Stimulated activated CD4-positive, alpha-beta T cell treated with anti-CD3 and anti-CD28 coated beads, Interleukin-12 subunit alpha, Interleukin-12 subunit beta, amount 100 ng/mL, for 24 hours (primary cell): ENCODE measurements at places on chromosomes 16 and 17.

GRCh38 chr17:79728908-79729471, 1.8 kb upstream of the ENPP7 start:
- DNase-seq = no peak

- DNase-seq = peak; percentile 81
These were observed 12.6 kb upstream of the RNF222 start for GRCh38 chr17:8409966-8410882.

GRCh38 chr17:36152639-36153120, 23.8 kb downstream of the TBC1D3B start:
- no peak for DNase-seq

GRCh38 chr16:12458051-12458450, 345.6 kb downstream of the CPPED1 start:
- no peak for DNase-seq

DNA sequence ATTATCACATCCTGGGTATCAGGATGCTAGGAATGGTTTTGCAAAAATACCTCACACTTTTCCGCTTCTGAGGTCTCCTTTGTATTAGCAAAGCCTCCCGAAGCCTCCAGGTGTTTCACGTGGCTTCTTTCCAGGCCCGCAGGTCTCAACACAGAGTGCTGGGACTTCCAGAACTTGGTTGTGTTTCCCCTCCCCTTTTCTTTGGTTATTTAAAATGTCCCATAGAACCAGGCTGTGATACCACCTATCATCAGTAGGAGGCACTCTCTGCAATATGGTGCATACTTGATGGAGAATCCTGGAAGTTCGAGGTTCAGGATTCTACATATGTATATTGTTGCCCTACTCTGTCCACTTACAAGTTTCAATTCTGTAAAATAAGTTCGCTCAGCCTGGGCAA, 28.8 kb downstream of the ATP2C2 start:
- no peak for DNase-seq

DNA sequence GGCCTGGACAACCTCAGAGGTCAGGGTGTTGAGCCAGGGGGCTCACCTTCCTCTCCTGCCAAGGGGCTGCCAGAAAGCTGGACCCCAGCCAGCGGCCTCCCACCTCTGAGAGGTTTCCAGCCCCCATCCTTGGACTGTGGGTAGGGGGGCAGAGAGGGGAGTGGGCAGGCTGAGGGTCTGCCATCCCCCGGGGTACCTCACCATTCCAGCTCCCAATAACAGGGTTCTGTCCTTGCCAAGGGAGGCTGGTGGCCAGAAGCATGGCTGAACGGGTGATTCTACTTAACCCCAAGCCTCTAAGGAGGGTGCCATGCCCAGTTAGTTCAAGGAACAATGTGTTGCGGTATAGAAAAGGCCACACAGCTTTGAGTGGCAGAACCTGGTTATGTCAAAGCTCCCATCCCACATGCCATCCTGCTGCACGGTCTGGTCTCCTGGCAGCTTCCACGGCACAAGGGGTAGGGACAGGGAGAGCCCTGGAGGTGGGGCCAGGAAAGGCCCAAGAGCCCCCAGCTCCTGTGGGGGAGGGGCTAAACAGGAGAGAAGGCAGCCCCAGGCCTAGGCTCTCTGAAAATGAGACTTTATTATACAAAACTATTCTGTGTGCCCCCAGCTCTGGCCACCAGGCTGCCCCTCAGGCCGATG, 19.8 kb downstream of the B9D1 start:
- no peak for DNase-seq

DNA sequence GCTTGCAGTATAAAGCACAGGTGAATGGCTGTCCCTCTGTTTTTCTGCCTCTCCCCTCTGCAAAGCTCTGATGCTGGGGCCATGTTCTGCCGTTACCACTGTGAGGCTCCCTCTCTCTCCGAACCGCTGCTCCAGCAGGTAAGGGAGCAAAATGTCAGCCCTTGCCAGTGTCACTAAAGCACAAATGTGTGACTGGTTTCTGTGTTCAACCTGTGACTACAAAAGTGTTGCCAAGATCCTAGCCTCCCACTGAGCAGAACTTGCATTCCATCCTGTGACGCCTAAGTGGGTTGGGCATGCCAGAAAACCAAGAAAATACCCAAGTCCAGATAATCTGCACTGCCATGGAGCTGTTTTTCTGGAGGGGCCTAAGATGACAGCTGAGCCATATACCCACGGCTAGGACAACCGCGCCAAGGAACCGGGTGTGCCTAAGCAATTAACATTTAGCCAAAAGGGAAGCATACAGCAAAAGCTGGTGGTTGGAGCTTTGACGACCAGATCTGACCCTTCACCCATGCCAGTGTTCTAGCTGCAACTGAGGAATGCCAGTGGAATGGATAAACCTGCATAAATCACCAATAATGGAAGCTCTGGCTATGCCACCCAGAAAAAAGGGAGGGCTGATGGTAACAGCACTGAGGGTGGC, 35.0 kb downstream of the PSME3IP1 start:
- no peak for DNase-seq

- no peak for DNase-seq
These were observed 51.0 kb downstream of the CNOT1 start for GRCh38 chr16:58578642-58579041.

DNA sequence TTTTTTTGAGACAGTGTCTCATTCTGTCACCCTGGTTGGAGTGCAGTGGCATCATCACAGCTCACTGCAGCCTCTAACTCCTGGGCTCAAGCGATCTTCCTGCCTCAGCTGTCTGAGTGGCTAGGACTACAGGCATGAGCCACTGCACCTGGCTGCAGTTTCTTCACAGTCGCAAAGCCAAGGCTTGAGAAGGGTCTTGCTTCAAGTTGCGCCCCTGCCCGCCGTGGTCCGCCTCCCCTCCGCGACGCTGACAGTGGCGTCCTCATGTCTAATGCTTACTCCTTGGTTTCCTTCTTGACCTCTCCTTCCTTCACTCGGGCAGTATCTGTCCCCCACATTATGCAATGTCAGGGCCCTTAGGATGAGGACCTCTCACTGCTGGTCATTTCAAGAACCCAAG, 112.7 kb downstream of the ADCY9 start:
- DNase-seq = no peak

DNA sequence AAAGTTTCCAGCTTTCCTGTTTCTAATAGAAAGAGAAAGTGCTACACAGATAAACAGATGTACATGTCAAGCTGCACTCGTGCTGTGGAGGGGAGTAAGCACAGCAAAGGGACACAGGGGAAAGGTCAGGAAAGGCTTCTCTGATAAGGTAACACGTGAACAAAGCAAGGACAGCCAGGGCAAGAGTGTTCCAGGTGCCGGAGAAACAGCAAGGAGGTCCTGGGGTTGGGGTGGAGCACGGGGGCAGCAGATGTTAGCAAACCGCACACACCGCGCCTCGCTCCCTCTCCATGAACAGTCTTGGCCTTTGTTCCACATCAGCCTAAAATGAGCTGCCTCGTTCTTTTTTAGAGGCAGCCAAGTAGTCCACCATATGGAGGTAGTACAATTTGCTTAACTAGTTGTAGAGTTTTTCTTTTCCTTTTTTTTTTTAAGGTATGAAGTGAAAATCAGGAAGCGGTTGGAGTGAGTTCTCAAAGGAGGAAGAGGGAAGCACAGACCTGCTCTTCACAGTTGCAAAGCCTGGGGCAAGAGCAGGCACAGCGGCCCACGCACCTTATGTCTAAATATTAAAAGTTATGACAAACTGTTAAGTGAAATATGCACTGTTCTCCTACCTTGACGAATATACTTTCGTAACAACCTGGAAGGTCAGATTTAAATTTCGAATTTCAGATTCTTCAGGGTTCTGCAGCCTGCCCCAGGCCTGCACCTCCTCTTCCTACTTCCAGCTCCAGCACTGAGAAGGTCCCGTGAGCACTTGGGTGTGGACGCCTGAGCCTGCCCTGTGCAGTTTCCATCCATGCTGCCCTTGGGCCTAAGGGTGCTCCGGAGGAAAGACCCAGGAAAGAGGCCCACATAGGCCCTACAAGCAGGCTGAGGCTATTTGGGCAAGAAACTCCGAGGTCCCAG, 41.5 kb upstream of the RPH3AL start:
- no peak for DNase-seq

DNA sequence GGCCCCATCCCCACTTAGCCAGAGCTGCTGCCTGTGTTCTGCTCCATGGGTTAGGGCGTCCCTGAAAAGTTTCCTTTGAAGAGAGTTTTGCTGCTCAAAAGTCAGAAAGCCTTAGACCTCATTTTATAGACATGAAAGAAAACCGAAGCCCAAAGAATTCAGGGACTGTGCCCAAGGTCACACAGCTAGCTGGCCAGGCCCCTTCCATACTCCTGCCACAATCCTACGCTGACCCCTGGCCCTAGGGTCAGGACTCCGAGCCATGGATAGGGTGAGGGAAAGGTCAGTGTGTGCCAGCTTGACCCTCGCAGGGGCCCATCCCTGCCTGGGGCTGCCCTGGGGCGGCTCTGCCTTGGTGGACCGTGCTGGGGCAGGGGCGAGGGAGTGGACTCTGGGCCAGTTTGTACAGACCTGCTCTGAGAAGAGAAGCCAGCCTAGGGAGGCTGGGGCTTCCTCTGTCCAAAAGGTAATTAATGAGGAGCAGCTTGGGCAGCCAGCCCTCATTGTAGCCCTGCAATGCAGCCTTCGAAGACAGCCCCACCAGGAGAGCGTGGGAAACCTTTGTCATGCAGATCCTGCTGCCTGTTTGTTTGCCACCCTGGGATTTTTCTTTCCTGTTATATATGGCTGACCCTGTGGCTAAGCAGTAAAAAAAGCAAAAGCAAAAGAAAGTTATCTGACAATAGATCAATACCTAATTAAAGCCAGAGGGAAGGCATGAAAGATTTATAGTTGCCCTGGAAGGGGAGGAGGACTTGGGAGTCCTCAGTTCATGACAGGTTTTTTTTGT, 37.4 kb downstream of the RHBDL3 start:
- DNase-seq = no peak

GRCh38 chr17:29643817-29644160, 21.1 kb upstream of the CORO6 start:
- no peak for DNase-seq

- DNase-seq = no peak
These were observed 34.3 kb downstream of the STAT5B start for GRCh38 chr17:42241871-42242270.

- DNase-seq = no peak
These were observed 2.4 kb upstream of the CAPN15 start for GRCh38 chr16:525123-525519.

DNA sequence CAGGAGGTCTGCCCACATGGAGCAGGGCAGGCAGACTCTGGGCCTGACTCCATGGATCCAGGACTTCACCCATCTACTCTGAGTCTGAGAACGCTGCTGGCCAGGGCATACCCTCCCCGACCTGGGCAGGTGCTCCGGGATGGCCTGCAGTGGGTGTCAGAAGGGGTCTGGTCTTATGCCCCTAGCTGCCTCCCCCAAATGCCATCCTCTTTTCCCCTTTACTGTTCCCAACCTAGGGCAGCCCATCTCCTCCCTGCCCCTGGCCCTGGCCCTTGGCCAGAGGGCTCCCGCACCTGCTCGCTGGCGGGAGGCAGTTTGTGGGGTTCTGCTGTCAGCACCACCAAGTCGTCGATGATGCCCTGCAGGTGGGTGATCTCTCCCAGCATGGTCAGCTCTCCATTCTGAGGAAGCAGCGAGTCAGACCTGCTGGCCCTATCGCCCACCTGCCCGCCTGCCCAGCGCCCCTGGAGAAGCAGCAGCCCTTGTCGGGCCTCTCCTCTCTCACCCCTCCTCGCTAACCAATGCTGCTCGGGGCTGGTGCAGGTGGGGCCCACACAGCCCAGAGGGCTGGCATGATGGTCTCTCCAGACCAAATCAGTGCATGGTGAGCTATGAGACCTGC, 8.2 kb downstream of the MTSS2 start:
- no peak for DNase-seq

- DNase-seq = no peak
These were observed 8.6 kb downstream of the KRT28 start for GRCh38 chr17:40791111-40791510.

DNA sequence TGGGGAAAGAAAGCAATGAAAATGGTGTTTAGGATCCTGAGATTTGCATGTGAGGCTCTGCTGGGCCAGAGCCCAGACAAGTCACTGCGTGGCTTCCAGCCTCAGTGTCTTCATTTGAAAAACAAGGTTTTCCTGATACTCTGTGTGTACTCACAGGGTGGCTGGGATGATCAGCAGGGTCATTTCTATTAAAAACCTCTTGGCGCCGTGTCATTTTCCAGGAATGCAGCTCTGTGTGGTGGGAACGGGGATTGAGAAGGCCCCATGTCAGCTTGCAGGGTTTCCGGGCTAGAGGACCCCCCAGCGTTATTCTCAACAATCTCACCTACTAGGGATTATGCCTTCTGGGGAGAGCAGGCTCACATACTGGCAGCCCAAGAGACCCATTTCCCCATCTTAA, 73.5 kb downstream of the FOXL1 start:
- no peak for DNase-seq

DNA sequence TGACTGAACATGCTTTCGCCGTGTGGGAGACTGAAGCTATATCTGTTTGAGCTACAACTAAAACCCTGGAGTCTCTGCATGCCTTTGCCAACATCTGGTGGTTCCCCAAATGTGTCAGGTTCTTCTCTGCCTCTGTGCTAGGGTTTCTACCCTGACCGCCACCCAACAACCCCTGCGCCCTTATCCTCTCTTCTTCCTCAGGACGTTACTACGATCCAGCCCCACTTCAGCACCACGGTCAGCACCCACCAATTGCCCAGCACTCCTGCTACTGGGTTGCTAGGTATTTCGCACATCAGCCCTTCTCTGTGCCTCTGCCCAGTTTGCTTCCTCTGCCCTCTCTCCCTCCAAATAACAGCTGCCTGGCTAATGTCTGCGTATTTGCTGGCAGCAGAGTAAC, 106.3 kb upstream of the HSBP1 start:
- no peak for DNase-seq

GRCh38 chr16:86281421-86281820, 228.9 kb upstream of the FOXF1 start:
- no peak for DNase-seq

DNA sequence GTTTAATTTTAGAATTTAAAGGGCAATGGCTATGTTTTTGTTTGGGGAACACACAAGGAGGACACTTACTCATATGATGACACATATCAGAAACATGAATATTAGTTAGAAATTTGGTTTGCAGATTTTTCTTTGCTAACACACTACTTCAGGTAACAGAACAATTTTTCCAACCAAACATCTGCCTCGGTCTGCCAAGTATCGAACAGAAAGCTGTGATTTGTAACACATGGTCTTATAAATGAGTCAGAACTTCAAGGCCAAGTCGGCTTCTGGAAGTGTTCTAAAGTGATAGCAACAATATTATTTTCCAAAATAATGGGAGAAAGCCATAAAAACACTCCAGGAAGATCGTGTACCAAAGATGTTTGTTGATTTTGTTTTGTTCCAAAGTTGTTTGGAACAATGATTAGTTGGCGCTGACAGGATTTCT, 75.9 kb upstream of the PMFBP1 start:
- no peak for DNase-seq
